ENCODE measurements at places on chromosomes 5 and 9.

GRCh38 chr9:125332527-125332926, 70.9 kb downstream of the GAPVD1 start:
- DNase-seq: no peak

GRCh38 chr5:56908942-56909293, 478 bp upstream of the SETD9 start:
- DNase-seq: no peak

DNA sequence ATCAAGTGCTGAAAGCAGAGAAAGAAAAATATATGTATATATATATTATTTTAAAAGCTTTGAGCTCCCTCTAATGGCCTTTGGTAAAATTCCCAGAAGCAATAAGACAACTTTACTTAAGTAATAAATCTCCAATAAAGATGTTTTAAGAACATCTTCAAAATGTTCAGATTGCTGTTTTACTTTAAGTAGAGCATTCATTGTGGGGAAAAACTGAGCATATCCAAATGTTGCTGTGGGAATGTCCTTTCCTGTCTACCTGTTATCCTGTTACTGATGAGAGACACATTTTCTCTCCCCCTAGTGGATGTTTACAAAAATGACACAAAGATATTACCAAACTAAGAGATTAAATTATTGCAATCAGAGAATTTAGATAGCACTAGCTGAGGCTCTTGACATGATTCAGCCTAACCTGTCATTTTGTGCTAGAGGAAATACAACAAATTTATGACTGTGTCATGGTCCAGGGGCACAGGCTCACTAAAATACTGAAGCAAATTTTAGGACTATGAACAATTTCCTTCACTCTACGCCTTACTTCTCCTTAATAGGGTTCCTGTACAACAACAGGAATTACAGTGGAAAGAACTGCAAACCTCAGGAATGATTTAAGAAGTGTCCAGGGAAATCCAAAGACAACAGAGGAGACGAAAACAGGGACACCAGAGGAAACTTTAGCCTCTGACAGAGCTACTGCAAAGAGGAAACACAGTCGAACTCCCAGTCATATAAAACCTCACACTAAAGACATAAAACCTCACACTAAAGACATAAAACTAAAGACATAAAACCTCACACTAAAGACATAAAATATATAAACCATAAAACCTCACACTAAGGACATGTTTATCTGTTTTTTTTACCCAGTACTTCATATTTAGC, 24.3 kb upstream of the PRRC1 start:
- no peak for DNase-seq

DNA sequence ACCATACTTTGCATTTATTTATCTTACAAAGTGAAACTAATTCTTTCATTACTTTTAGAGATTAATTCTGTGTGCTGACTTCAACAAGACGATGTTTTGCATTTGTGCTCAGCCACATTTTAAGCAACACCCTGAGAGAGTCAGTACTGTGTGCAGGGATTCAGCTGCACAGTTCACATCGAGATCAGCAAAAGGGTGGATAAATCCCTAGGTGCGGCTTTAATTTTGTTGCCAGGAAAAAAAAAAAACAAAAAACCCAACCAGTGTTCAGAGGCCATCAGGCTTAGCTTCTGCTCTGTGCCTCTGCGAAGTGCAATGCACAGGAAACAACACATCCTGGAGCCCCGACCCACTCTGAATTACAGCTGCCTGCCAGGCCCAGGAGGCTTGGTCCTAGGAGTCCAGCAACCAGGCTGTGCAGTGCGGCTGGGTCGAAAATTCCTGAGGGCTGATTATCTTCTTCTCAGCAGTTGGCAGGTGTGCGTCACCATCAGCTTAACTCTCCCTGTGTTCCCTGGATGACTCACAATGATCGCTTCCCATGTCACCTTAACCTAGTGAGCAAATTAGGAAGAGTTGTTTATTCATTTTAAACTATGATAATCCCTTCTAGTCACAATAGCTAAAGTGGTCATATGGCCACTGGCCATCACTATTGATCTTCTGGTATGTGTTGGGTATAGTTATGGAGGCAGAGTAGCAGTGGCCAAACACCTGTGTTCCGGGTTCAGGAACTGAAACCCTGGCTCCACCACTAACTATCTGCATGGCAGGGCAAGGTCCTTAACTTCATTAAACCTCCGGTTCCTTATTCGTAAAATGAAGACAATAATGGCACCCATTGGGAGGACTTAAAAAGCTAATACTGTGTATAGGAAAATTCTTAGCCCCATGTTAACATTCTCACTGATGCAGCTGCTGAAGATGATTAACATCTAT, 31.2 kb upstream of the NDUFB6 start:
- DNase-seq: no peak

GRCh38 chr9:3569529-3569928, 43.7 kb upstream of the RFX3 start:
- no peak for DNase-seq

- DNase-seq: no peak
Observed at GRCh38 chr5:61919920-61920319, 386.1 kb upstream of the KIF2A start.

- no peak for DNase-seq
Observed at GRCh38 chr9:22120159-22120549, 111.0 kb upstream of the CDKN2B start.

DNA sequence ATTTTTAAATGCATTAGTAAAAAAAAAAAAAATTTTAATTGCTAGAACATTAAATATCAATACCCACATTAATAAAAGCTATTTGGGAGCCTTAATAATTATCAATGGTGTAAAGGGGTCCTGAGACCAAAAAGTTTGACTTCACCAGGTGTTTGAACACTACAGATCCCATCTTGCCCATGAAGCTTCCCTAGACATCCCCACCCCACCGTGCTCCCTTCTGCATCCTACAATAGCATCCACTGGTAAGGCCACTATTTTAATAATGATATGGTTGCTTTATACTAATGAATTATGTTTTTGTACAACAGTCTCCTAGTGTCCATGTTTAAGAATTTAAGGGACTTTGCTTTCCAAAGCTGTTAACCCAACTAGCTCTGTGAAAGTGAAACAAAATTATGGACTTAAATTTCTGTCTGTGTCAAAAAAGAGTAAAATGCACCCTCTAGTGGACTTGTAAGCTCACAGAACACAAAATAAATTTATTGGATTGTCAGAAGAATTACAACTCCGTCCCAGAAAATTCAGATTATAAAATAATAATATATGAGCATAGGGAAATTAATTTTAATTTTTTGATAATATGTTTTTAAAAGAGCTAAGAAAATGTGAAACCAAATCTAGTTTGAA, 76.0 kb downstream of the ARL15 start:
- no peak for DNase-seq

GRCh38 chr9:131546336-131547084, 1.2 kb downstream of the PRRT1B start:
- DNase-seq: no peak

DNA sequence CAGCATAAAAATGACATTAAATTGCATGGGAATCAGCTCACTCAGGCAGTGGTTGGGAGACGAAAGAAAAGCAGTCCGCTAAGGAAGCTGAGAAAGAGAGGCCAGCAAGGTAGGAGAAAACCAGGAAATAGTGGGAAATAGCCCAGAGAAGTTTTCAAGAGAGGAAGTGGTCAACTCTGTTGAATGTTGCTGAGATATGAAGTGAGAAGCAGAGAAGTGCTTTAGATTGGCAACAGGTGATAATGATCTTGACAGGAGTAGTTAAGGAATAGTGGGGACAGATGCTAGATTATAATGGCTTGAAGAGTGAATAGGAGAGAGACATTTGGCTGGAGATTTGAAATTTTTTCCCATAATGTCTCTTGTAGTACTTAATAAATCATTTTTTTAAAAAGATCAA, 30.8 kb downstream of the CNTRL start:
- no peak for DNase-seq

DNA sequence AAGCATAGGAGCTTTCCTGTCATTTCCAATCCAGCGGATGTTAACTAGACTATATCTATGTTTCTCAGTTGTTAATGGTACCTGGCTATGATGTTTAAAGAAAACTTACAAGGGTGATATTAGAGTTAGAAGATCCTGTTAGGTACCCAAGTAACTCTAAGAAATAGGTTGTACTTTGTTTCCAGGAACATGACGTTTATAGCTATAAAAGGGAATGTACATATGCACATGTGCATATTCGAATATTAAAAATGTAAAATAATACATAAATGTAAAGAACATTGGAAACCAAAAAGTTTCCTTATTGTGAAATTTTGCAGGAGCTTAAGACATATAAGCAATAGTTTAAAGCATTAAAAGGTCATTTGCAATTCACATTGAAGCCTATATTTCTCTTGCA, 247.7 kb upstream of the EDIL3 start:
- no peak for DNase-seq

GRCh38 chr5:61289241-61289640, 42.8 kb upstream of the ZSWIM6 start:
- DNase-seq: no peak

GRCh38 chr5:147786142-147786541, 3.6 kb upstream of the JAKMIP2 start:
- no peak for DNase-seq

DNA sequence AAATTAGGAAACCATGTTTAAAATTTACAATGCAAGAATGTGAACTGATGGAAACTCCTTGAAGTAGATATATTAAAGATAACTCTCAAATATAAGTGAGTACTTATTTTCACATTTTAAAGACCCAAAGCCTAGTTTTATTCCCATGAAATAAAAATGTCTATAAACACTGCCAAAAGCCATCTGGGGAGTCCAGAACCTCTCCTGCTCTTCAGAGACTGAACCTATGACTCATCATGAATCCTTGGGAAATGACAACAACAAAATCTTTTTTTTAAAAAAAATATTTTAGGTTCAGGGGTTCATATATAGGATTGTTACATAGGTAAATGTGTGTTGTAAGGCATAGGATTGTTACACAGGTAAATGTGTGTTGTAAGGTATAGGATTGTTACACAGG, 33.8 kb upstream of the FYB1 start:
- DNase-seq: no peak

DNA sequence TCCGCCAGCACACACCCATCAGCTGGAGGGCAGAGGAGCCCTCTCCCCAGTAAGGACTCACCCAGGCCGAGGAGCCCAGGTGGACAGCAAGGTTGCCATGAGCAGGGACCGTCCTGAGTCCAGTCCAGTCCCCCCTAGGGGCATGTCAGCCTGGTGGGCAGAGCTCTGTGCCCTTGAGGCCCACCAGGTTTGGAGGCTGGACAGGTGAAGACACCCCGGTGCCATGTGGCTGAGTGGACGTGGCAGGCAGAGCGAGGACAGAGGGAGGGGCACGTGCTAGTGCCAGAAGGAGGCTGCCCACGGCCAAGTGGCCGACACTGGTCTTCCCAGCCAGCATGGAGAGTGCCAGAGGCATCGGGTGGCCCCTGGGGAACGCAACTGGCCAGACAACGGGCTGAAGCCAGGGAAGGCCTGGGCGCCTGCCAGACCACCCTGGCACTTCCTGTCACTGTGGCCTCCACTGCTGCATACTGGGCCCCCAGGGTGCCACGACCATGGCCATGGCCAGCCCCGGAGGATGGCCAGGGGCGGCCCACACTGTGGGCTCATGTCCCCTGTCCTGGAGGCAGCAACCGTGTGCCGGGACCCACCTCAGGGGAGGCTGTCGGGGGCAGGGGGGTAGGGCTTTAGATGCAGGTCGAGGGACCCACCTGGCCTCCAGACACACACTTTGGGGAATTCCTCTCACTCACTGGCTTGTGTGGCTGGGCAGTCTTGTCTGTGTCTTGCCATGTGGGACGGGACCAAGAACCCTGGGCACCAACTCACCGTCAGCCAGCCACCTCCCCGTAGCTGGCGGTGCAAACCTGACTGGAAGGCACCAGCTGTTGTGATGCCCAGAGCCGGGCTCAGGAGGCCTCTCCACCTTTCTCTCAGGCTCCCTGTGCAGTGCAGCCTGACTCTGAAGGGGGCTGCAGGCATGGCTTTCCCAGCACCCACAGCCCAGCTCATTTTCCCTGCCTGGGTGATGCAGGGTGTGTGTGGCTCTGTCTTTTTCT, 42.3 kb upstream of the LPCAT1 start:
- no peak for DNase-seq

DNA sequence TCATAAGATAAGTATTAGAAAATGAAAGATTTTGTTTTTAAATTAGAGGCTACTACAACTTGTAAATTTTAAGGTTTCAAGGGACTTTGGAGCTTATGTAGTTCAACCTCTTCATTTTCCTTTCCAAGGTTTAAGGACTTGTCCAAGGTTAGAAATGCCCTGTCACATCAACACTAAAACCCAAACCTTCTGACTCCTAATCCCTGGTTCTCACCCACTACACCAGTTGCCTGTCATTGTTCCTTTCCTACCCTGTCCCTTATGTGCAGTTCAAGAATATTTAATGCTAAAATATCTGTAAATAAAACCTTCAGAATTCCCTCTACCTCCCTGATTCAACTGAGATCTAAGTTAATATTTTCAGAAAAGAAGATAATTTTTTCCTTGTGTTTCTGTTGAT, 206.4 kb downstream of the NFIB start:
- no peak for DNase-seq

DNA sequence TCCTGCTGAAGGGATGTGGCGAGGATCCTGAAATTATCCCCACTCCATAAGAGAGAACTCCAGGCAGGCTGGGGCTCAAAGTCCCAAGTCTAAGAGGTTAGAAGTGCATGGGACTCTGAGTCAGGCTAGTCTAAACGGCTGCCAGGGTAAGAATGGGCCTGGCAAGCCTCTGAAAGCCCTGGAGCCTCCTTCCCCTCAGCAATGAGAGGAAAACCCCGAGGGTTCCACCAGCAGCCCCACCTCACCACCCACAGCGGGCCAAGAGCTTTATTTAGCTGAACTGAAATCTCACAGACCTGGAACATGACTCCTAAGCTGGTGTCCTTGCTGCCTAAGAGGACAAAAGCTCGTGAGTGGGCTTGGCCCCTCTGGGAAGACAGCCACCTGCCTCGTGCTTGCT, 135.5 kb downstream of the SEC61B start:
- no peak for DNase-seq

DNA sequence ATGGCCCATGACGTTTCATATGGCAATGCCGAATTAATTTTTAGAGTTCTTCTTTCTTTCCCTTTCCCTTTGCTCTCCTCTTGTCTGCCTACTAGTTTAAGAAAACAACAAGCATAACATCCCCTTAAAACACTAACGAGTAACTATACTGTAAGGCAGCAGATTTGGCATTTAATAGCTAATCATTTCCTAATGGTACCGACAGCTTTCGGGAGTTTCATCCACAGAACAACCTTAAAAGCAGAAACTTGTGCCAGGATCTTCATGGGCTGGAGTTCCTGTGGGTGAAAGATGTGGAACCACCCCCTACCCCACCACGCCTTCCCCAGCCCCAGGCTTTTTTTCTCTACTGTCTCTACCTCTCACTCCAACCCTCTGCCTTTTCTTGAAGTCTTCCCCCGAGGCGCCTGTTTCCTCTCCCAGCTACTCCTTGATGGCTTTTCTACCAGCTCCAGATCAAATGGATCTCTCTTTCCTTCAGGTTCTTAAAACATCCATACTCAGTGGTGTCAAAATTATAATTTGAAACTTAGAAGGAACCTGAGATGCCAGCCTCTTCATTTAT, 319.5 kb downstream of the PIK3R1 start:
- no peak for DNase-seq

DNA sequence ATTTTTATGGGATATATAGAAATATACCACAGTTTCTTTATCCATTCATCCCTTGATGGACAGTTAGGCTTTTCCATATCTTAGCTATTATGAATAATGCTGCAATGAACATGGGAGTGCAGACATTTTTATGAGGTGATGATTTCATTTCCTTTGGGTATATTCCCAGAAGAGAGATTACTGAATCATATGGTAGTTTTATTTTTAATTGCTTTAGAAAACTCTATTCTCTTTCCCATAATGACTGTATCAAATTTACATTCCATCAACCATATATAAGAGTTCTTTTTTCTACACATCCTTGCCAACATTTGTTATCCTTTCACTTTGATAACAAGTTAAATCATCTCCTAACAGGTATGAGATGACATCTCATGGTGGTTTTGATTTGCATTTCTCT, 821.6 kb downstream of the TLE1 start:
- DNase-seq: no peak
